ENCODE measurements at places on chromosomes 2 and 18. TPM values are rescaled to one million over a fixed set of nuclear protein-coding genes. Genes with fewer than 3 reads are reported as not detected.

DNA sequence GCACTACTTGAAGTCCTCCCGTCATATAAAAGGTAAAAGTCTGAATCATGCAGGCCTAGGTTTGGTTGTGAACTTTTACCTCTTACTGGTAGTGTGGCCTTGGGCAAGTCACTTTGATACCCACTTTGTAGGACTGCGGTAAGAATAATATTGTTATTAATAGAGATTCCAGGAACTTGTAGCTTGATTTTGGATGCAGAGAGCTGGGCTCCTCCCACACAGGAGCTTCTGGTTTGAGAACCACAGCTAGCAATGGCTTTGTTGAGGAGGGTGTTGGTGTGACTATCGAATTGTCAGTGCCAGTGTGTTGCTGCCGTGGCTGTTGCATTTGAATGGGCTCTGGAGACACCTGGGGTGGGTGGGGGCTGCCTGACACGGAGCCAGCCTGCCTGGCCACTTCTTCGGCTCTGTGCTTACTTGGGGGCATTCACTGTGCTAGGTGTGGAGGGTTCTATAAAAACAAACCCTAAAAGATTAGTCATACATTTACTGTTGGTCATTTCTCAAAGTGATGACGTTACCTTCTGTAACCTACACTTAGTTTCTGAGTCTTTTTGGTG lies 38.5 kb downstream of the ASAP2 start:
- no peaks in the 10 kb centered on the region for H3K27me3 ChIP-seq
- H3K4me3 ChIP-seq = no peak overlapping the region
- H3K36me3 ChIP-seq = no peaks in the 10 kb centered on the region
- no peak for DNase-seq
- peaks cover 56% of the 10 kb centered on the region for H3K4me1 ChIP-seq

MAPK4 gene
- total RNA-seq = 2.9 TPM

- DNase-seq = peak; percentile 91
- H3K36me3 ChIP-seq = peaks cover 23% of the 10 kb centered on the region
- peaks cover 46% of the 10 kb centered on the region for H3K4me1 ChIP-seq
- peak overlapping the region; percentile 84 for H3K27ac ChIP-seq
These were observed 46.9 kb downstream of the DNMT3A start for GRCh38 chr2:25294573-25295462.

- no peak overlapping the region for H3K27ac ChIP-seq
- H3K4me1 ChIP-seq = peaks cover 17% of the 10 kb centered on the region
- no peak overlapping the region for H3K4me3 ChIP-seq
- peaks cover 12% of the 10 kb centered on the region for H3K27me3 ChIP-seq
These were observed 2.3 kb upstream of the PLEKHH2 start for GRCh38 chr2:43634604-43635306.

GRCh38 chr2:177262092-177262491 lies 2.4 kb downstream of the NFE2L2 start:
- peak overlapping the region; percentile 94 for H3K4me3 ChIP-seq
- no peaks in the 10 kb centered on the region for H3K36me3 ChIP-seq
- DNase-seq = no peak
- no peaks in the 10 kb centered on the region for H3K27me3 ChIP-seq
- H3K4me1 ChIP-seq = peaks cover 66% of the 10 kb centered on the region
- H3K27ac ChIP-seq = peak overlapping the region; percentile 100

GRCh38 chr2:203566161-203566560 lies 31.1 kb upstream of the RAPH1 start:
- no peaks in the 10 kb centered on the region for H3K36me3 ChIP-seq
- H3K4me1 ChIP-seq = peaks cover 5% of the 10 kb centered on the region
- no peak for DNase-seq
- H3K27ac ChIP-seq = no peak overlapping the region

DNA sequence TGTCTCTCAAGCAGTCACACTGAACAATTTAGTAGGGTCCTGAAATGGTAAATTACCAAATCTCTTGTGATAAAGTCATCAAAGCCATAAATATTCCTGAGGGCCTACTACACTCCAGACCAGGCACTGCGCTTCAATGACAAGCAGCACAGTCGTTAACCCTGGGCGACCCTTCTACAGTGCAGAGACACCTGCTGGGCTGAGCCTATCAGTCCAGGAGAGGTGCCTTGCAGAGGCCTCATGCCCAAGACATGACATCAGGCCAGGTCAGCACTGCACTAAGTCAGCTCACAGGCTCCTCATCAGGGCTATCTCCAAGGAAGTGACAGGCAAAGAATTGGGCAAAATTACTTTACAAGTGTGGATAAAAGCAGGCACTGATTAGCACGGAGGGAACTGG lies 166.4 kb upstream of the EPB41L3 start:
- H3K36me3 ChIP-seq = no peaks in the 10 kb centered on the region
- no peaks in the 10 kb centered on the region for H3K4me1 ChIP-seq
- no peak overlapping the region for H3K4me3 ChIP-seq
- no peak for DNase-seq

GRCh38 chr2:131123192-131123591 lies 18.1 kb downstream of the PLEKHB2 start:
- no peaks in the 10 kb centered on the region for H3K4me1 ChIP-seq
- no peak for DNase-seq
- H3K36me3 ChIP-seq = peaks cover 54% of the 10 kb centered on the region
- no peak overlapping the region for H3K27ac ChIP-seq
- H3K27me3 ChIP-seq = no peaks in the 10 kb centered on the region
- H3K4me3 ChIP-seq = no peak overlapping the region

CNGA3 gene
- total RNA-seq = 0.18 TPM
